SK-N-DZ (cell line): ENCODE measurements at places on chromosomes 3 and 15.

DNA sequence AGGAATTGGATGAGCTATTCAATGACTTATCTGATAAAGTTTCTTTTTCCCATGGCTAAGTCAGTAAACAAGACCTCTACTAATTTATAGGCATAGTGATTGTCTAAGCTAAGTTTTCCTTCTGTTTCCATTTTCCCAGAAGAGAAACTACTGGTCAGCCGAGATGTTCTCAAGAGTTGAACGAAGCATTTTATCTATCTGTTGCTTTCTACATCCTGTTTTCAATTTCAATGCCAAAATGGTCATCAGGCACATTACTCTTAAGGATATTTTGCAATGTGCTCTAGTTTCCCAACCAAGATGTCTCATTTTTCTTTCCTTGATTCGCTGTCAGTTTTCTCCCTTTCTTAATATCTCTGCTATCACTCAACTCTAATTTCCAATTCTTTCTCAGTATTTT, 228.7 kb downstream of the MBNL1 start:
- DNase-seq: no peak

- no peak for DNase-seq
These were observed at the start of gene ANKUB1 for GRCh38 chr3:149792452-149793270. TSS of gene ANKUB1 (minus strand) at chr3:149792554. CDS start at chr3:149792366, 188 bp downstream.

- DNase-seq: no peak
These were observed 532.9 kb upstream of the IL12A start for GRCh38 chr3:159455741-159456181.

DNA sequence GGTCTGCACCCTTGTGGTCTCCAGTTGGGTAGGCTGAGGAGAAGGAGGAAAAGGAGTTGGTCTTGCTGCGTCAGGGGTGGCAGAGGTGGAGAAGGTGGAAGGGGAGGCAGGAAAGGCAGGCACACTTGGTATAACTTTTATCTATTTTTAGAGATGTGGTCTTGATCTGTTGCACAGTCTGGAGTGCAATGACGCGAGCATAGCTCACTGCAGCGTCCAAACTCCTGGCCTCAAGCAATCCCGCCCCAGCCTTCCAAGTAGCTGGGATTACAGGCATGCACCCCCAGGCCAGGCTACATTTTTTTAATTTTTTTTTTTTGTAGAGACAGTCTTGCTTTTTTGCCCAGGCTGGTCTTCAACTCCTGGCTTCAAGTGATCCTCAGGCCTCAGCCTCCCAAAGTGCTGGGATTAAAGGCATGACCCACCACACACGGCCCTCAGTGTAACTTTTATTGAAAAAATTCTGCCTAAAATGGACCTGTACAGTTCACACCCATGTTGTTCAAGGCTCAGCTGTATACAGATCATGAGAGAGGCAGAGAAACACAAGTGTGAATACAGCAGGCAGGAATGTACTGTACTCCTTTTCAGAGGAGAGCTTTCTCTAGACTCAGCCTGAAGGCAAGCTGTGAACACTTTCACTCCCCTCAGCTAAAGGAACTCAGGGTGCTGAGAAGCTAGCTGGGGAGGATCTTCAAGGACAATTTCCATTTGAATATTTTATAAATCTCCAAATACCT, 2.1 kb upstream of the RHOV start:
- DNase-seq: no peak

- peak; percentile 26 for DNase-seq
These were observed 201.6 kb downstream of the SATB1 start for GRCh38 chr3:18223571-18223970.

DNA sequence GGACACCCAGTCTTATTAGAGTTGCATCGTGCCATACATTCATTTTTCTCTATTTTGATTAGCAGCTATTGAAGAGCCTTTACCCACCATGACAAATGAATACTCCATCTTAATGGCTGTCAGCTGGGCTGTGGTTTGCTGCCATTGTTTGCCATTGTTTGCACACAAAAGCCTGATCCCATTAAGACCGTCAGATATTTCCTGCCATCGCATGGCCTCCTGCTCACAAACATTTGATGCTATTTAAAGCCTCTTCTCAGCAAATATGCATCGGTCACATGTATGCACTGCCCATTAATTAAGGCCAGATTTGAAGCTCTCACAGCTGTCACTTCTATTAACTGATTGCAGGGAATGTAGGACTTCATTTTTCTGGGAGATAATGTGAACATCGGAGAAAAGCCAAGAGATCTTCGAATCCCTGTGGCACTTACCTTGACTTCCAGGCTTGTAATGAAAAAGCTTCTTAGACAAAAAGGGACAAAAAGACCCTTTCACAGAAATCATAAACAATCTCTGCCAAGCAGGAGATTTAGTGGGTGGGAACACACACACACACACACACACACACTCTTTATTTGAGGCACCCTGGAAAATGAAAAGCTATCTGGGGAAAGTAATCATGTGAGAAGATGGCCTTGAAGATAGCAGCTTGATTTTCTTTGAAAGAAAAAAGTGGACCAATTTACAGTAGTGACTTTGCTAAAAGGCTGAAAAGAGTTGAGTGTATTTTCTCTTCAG, 175.4 kb upstream of the NR2E3 start:
- no peak for DNase-seq
